ENCODE measurements at places on chromosomes 2 and 18.

GRCh38 chr18:61891894-61892293, 913 bp downstream of the RNF152 start:
- DNase-seq: no peak

GRCh38 chr2:179764710-179765109, 96.7 kb downstream of the ZNF385B start:
- DNase-seq: no peak

DNA sequence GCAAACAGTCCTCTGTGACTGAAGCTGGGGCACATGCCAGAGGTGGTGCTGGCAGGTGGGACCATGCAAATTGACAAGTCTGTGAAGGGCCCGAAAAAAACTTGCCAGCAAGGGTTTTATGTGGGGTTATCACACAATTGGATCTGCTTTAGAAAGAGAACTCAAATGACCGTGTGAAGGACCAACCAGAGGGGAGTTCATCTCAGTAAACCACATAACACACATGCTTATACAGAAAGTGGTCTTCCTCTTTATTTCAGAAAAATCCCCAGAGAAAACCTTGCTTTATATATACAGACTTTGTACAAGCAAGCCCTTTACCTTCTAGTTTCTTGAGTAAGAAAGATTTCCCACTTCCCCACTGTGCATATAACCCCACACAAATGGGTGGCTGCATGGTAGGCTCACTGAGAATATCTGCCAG, 46.7 kb downstream of the KIDINS220 start:
- no peak for DNase-seq

DNA sequence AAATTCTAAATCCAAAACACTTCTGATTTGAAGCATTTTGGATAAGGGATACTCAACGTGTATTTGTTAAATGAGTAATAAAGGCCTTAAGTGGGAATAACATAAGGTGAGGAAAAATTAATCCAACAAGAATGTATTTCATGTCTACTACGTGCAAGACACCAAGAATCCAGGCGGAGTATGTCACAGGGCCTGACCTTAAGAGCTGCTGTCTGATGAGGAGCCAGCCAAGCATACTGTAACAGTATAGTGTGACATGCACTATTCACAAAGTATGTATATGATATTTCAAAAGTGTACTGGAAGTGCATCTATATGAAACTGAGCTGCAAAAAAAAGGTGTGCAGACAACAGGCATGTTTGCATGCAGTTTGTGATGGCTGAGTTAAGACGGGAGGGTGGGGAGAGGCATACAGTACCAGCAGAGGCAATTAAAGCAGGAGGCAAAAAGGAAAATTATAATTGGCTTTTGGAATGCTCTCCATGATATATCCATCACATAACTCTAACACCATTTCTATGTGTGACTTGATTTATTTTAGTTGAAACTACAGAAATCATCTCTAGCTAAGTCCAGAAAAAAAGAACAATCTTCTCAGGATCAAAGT, 18.2 kb downstream of the IWS1 start:
- DNase-seq: no peak

- DNase-seq: no peak
Measured at GRCh38 chr18:64271246-64271645, 122.4 kb upstream of the LINC00305 start.

- DNase-seq: no peak
Measured at GRCh38 chr2:74045454-74045853, 60.7 kb downstream of the TET3 start.

GRCh38 chr2:3557639-3558204, 411 bp downstream of the RNASEH1 start:
- DNase-seq: no peak

DNA sequence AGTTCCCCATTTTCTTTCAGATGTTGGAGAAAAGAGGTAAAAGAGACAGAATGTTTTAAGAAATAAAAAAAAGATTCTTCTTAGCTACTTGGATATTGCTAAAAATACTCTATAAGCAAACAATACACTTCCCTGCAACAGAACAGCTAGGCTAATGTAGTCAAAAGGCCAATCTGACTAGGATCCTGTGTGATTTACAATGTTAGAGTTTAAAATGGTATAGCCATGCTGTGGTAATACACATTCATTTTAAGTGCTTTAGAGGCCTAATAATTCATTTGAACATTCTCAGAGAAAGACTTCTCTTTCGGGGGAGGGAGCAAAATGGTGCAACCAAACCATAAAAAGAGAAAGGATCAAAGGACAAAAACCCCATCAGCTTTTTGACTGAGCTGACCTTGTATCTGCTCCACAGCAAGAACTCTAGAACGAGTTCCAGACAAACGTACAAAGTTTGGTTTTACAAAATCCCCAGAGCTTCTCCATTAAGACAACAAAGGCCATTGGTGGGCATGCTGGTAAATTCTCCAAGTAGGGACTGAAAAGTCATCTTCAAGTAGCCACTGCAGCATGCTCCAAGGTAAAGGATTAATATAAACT, 200.2 kb downstream of the STK39 start:
- no peak for DNase-seq

DNA sequence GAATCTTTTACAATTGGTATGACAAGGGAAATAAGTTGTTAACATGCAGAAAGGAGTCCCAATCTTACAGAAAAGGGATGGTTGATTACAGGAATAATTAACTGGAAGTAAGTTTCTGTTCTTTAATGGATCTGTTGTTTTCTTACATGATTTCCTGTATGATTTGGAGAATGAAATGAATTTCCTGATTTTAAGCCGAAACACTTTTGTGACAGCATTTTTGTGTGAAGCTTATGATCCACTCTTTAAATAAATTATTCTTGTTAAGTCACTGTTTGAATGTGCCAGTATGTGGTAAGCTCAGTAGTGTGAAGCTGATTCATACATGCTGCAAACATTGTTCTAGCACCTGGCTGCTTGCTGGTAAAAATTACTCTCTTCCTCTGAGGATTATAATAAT, 516.2 kb downstream of the DCDC2C start:
- DNase-seq: no peak

DNA sequence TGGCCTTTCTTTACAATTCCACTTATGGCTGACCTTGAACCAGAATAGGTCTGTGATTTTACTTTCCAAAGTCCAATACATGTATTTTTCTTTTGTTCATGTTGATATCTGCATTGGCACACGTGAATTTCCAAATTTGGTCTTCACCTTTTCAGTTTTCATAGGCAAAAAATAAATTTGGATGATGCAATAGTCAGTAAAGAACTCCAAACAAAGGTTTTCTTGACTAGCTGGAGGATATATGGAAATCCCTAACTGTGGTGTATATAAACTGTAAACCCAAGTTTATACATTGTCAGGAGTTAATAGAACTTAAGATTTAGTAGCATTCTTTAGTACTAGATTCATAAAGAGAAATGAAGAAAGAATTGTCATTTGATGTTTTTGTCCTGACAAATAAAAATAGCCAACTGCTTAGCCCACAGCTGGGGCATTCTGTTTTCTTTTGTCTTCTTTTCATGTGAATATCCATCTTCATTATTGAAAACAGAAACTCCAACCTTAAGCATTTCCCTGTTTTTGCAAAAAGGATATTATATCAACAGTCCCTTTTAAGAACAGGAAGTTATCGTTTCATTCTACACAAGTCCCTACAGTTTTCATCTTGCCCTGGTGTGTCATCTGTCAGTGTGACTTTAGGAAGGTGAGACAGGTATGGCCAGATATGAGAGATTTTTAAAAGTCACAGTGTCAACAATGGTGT, 132.9 kb downstream of the BCL2 start:
- no peak for DNase-seq

DNA sequence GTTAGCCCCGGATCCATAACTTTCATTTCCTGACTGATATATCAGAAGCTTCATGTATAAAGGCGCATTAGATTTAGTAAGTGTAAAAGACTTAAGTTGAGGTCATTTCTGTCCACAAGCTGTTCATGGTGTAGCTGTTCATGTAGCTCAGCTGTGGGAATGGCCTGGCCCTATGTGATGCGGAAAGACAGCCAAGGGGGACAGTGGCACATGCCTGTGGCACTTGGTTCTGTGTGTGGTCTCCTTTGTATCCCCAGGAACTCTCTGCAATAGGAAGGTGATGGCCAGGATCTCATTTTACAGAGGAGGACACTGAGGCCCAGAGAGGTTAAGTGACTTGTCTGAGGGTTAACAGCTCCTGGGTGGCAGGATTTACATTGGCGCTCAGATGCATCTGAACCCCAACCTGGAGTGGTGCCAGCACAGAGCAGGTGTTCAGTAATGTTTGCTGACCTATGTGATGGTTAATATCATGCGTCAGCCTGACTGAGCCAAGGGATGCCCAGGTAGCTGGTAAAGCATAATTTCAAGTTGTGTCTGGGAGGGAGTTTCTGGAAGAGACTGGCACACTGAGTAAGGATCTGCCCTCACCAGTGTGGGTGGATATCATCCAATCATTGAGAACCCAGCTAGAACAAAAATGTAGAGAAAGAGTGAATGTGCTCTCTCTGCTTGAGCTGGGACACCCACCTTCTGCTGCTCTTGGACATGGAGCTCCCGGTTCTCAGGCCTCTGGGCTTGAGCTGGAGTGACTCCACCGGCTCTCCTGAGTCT, 25.4 kb downstream of the HPCAL1 start:
- DNase-seq: no peak

- DNase-seq: no peak
Measured at GRCh38 chr2:185130685-185131084, 532.4 kb downstream of the ZNF804A start.

DNA sequence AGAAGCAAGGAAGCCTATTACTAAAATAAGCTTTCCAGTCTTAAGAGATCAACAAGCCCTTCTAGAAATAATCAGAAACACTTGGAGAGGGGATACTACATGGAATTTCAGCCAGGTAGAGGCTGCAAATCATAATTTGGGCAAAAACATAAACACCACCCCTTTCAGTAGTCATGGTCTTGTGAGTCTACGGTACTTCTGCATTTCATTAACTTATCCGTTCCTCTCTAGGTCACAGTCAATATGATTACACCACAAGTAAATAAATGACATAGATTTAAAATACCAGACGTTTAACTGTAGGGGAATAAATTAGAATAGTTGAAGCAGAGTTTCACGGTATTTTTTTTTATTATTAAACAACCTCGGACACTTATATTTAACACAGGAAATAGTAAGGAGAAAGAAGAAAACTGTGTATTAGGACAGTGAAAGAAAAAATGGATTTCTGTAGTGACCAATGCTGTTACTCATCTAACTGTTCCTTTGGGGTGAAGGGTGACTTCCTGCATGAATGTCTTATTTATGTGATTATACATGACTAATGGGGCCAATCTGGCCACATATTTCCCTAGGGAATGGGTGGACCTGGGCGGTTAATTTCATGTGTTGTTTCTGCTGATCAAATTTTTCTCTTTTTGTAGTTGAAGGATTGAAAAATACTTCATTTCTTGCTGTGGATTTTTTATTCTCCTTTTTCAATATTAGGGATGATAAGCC, 456.6 kb upstream of the UBE2E3 start:
- peak; percentile 76 for DNase-seq

DNA sequence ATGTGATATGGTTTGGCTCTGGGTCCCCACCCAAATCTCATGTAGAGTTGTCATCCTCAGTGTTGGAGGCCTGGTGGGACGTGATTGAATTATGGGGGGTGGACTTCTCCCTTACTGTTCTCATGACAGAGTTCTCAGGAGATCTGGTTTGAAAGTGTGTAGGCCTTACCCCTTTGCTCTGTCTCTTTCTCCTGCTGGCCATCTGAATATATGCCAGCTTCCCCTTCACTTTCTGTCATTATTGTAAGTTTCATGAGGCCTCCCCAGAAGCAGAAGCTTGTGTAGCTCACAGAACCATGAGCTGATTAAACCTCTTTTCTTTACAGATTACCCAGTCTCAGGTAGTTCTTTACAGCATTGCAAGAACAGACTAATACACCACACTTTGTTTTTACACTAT, 222.3 kb downstream of the DOK6 start:
- no peak for DNase-seq

DNA sequence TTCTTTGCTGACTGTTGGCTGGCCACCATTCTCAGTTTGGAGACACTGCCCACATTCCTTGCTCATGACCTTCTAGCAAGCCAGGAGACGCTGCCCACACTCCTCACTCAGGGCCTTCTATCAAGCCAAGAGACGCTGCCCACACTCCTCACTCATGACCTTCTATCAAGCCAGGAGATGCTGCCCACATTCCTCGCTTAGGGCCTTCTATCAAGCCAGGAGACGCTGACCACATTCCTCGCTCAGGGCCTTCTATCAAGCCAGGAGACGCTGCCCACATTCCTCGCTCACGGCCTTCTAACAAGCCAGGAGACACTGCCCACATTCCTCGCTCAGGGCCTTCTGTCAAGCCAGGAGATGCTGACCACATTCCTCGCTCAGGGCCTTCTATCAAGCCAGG, 131.3 kb upstream of the CBLN2 start:
- peak; percentile 8 for DNase-seq

DNA sequence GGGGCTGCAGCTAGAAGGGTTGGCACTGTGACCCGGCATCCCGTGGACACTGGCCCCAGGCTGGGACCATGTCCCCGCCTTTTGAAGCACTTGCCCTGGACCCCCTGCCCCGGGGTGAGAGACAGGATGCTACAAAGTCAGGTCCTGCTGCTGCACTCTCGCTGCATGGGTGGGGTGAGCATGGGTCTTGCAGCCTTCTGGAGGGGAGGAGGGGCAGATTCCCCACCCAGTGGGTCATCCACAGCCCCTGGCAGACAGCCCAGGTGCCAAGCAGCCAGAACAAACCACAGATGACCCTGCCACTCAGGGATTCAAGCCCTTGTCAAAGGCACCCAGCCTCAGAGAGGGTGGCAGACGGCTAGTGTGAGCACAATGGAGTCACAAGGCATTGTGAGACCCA, 5.7 kb upstream of the NMUR1 start:
- no peak for DNase-seq

GRCh38 chr2:892401-892800, 58.2 kb upstream of the SNTG2 start:
- DNase-seq: no peak

GRCh38 chr18:24402209-24402785, 4.7 kb upstream of the OSBPL1A start:
- DNase-seq: no peak

- no peak for DNase-seq
Measured at GRCh38 chr18:75110311-75110710, 98.6 kb downstream of the PTGR3 start.

All from amniotic epithelial cell (primary cell).